Bronchial epithelial cell (primary cell): ENCODE measurements at places on chromosomes 3 and 15.
A peak's percentile ranks its signal among the peaks of the same experiment; 100 is the strongest.

GRCh38 chr15:32643907-32644445 lies 2.5 kb downstream of the SCG5 start:
- DNase-seq = peak; percentile 88

DNA sequence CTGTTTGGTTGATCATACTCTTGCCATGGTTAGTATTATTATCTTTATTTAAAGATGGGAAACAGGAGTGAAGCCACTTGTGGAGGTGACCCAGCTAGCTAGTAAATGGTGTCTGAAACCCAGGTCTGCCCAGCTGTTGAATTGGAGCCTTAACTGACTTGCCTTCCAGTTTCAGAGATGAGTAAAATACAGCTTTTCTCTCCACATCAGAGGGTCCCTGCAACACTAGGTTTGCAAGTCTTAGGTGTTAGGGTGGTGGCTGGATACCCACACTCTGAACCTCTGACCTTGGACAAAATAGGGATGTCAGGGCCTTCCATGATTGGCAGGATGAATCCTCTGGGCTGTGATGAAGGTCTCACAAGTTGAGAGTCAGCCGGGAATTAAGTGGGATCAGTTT lies 4.1 kb downstream of the FLNB start:
- DNase-seq = no peak

DNA sequence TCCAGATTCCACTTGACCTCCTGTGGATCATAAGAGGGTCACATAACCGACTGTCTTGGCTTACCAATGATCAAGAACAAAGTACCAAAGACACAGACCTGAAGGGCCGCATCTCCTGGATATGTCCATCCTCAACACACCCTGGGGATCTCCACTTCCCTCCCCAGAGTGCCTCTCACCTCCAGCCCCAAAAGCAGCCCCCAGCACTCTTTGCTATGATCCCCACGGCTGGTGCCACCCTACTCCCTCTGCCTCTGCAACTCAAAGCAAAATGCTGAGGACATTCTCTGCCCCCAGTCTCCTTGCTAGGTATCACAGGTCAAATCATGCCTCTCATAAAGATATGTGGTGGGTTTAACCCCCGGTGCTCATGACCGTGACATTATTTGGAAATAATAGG lies 32.7 kb downstream of the SLCO2A1 start:
- no peak for DNase-seq

- no peak for DNase-seq
Measured at GRCh38 chr3:108528459-108529252, 18.3 kb upstream of the MYH15 start.

DNA sequence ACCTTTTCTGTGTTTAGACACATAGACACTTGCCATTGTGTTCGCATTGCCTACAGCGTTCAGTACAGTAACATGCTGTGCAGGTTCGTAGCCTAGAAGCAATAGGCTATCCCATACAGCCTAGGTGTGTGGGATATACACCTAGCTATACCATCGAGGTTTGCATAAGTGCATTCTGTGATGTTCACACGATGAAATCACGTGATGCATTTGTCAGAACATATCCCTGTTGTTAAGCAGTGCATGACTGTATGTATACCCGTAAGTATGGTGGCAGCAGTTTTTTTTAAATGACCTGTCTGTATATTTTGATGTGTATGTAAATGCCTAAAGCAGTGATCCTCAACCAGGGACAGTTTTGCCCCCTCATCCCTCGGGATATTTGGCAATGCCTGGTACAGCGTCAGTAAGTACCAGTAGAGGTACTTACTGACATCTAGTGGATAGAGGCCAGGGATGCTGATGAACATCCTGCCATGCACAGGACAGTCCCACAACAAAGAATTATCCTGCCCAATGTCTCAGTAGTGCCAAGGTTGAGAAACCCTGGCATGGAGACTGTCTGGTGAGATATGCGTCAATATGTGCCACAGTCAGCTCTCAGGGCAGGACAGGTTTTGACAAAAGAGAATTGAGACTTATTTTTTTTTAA lies 129.1 kb downstream of the HCN4 start:
- peak; percentile 12 for DNase-seq

- no peak for DNase-seq
Measured at GRCh38 chr15:70321172-70321819, 223.6 kb upstream of the TLE3 start.

- peak; percentile 75 for DNase-seq
Measured at GRCh38 chr3:38004415-38005075, 14.0 kb downstream of the VILL start.

DNA sequence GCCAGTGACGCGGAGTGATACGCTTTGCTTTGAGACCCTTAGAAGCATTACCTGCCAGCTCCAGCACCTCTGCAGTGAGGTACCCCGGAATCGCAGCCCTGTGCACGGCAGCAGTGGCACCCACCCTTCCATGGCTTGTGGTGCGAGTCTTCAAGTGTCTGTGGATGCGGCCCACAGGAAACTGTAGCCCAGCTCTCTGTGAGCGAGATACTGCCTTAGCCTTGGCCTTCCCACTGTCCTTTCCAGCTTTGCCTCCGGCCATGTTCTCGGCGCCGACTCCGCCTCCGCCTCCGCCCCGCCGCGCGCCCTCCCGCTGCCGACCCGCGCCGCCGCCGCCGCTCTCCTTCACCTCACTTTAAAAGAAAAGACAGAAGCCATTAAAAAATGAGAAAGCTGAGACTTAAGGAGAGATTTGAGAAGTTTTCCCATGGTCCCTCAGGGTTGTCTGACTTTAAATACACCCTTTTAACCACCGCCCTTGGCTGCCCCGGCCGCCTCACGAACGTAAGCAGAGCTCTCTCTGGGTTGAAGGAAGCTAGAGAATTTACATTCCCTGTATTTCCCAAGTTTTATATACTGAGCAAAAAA lies 78.5 kb upstream of the FAM174B start:
- DNase-seq = no peak

DNA sequence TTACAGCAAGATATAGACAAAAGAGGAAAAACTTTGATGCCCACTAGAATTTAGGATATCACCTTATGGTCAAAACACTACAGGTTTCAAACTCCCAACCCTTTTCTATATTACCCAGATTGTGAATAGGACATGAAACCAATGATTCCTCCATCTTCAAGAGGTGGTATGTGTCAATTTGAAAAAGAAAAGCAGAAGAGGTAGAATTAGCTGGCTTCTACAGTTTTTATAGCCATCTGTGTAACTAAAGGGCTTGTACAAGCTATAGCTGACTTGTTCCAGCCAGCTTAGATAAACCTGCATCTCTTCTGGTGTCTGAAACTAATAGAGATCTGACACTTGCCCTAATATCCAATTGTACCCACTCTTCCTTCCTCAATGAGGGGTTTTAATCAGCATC lies 24.9 kb upstream of the HGD start:
- DNase-seq = no peak

DNA sequence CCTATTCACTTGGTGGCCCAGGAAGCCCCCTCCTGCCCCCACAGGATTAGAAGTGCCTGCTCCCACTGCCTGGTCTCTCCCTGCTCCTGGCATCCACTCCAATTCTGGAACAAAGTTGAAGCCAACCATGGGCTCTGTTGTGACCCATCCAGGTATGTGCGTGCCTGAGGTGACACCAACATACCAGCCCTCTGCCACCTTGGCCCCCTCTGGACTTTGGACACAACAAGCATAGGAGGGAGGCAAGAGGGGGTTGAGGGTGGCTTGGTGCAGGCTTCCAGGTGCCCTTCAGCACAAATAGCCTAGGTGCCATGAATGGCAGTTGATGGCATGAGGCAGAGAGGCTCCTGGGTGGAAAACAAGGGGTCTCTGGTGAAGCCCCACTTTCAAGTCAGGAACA lies 600.9 kb downstream of the SI start:
- DNase-seq = no peak

GRCh38 chr15:58852347-58852746 lies 81.1 kb downstream of the SLTM start:
- DNase-seq = no peak

DNA sequence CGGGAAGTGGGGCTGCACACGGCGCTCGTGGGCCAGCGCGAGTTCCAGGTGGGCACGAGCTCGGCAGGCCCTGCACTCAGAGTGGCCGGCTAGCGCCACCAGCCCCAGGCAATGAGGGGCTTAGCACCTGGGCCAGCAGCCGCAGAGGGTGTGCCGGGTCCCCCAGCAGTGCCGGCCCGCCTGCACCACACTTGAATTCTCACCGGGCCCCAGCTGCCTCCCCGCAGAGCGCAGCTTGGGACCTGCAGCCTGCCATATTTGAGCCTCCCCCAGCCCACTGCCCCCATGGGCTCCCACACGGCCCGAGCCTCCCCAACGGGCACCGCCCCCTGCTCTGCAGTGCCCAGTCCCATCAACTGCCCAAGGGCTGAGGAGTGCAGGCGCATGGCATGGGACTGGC lies 87.5 kb downstream of the CHCHD4 start:
- no peak for DNase-seq

- DNase-seq = no peak
Measured at GRCh38 chr3:44654039-44654438, 5.5 kb downstream of the ZNF35 start.

GRCh38 chr15:20340931-20341661 lies 200.5 kb downstream of the GOLGA6L6 start:
- no peak for DNase-seq

- no peak for DNase-seq
Measured at GRCh38 chr3:56248021-56248420, 220.2 kb downstream of the ERC2 start.

DNA sequence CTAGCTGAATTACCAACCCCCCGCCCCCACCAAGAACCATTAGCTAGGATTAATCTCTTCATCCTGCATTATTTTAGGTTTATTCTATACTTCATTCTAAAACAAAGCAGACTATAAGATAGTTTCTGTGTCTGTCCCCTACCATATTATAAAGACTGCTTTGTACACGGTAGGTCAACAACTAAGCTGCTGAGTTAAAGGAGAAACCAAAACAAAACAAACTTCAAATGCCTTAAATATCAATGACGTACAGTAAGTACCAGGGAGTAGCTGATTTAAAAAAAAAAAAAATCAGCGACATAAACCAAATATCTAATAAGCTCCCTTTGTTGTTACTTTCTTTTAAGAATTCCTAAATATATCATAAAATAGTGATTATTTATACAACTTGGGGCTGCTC lies 7.8 kb upstream of the VGLL4 start:
- no peak for DNase-seq

- no peak for DNase-seq
Measured at GRCh38 chr3:42273361-42273760, 7.4 kb upstream of the CCK start.

DNA sequence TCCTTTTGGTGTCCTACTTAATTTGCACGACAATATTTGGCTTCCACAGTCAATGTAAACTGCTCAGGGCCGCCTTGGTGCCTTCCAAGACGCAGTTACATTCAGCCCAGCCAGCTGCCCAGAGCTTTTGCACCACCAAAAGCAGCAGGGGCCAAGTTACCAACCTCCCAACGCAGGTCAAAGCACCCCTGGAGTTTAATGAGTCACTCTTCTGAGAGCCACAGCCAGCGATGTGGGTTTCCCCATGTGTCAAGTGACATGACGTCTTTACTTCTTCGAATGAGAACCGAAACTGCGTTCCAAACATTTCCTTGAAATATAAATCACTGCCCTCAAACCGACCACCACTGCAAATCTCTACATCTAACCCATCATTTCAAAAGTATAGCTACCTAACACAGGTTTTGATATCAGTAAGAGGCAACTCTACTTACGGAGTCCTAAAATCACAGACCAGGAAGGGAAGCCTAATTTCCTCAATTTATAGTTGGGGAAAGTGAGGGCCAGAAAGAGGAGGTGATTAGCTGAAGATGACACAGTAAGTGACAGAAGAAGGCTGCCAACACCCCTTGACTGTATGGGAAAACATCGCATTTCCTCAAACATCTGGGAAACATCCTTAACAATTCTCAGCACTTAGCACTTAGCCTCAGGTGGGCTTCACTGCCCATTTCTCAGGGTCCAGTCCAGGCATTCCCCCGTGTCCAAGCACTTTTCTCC lies 24.5 kb downstream of the MB21D2 start:
- DNase-seq = peak; percentile 84

GRCh38 chr3:31927811-31928210 lies 53.3 kb downstream of the OSBPL10 start:
- DNase-seq = no peak

DNA sequence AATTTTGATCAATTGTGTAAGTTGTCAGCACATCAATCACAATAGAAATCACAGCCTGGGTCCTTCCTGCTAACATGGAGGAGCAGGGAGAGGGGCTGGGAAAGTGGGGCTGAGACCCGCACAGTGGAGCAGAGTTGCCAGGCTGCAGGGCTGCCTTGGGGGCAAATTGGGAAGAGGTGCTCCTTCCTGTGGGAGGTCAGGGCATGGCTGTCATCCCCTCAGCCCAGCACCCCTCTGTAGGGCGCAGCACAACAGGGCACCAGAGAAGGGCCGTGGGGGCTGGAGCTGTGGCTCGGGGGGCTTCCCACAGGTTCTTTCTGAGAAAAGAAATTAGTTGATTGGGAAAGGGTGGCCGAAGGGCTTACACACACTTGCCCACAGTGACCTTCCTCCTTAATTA lies 126.3 kb downstream of the NSMCE3 start:
- no peak for DNase-seq

DNA sequence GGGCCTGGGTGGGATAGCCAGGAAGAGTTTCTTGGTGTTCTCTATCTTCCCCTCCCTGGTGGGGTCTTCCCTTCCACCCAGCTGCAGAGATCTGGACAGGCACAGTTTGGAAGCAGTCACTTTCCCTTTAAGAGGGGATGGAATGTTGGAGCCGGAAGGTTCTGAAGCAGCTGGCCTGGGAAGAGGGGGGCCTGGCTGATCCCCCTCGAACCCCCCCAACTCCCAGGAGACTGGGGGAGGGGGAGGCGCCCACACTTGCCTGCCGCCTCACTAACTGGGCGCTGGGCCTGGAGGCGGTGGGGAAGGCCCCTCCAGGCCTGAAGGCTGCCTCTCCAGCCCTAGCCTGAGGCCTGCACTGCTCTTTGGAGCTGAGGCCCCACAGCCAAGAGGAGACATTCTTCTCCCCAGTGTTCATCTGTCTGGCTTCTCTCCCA lies 1.4 kb downstream of the DVL3 start:
- DNase-seq = no peak

DNA sequence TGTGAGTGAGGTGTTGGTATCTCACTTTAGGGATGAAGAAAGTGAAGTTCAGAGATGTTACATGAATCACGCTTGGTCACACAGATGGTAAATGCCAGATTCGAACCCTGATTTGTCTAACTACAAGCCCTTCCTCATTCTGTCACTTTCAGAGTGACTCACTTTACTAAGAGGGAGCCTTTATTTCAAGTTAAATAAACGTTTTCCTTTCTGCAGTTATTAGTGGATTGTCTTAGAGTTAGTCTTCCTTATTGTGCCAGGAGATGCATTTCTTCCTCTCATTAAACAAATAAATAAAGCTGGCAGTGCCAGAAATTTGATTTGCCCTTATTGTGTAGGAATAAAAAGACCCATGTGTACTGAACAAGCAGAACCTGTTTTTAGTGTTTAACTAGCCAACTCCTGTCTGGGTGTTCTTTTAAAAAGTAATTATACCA lies 162.5 kb downstream of the AKAP13 start:
- peak; percentile 68 for DNase-seq

- peak; percentile 6 for DNase-seq
Measured at GRCh38 chr3:149454746-149455145, 19.8 kb upstream of the TM4SF4 start.

- no peak for DNase-seq
Measured at GRCh38 chr3:30988769-30989168, 94.3 kb upstream of the GADL1 start.

GRCh38 chr15:62059816-62060112 lies 483 bp downstream of the VPS13C start:
- no peak for DNase-seq
